ENCODE measurements at places on chromosomes 1 and 21. TPM values are rescaled to one million over a fixed set of nuclear protein-coding genes. Genes with fewer than 3 reads are reported as not detected.

LIN28A gene
- not detected for total RNA-seq

PTPRF gene
- total RNA-seq, result 7.7 TPM

TMEM61 gene
- not detected for total RNA-seq

SPOCD1 gene
- not detected for total RNA-seq

PGLYRP3 gene
- not detected for total RNA-seq

URB1 gene
- total RNA-seq, result 11.6 TPM

RNU11 gene
- total RNA-seq, result not detected

GOLT1A gene
- not detected for total RNA-seq

THEM5 gene
- not detected for total RNA-seq

LCE6A gene
- not detected for total RNA-seq

TP73 gene
- 0.14 TPM for total RNA-seq

PRKAA2 gene
- total RNA-seq, result 77.9 TPM

SLC44A3 gene
- total RNA-seq, result 6.5 TPM

CTPS1 gene
- total RNA-seq, result 7.2 TPM

KIF26B gene
- total RNA-seq, result 3.8 TPM

HJV gene
- 71.0 TPM for total RNA-seq

ATP6V1G3 gene
- not detected for total RNA-seq

C8A gene
- total RNA-seq, result not detected

C1orf21 gene
- total RNA-seq, result 54.5 TPM

DNASE2B gene
- not detected for total RNA-seq

OR4F16 gene
- total RNA-seq, result not detected

PRAMEF2 gene
- total RNA-seq, result not detected

KCNJ9 gene
- not detected for total RNA-seq

DENND2C gene
- total RNA-seq, result 2.6 TPM

SLC1A7 gene
- not detected for total RNA-seq

OR10J5 gene
- total RNA-seq, result not detected

PLA2G2D gene
- not detected for total RNA-seq

FAM163A gene
- total RNA-seq, result 0.65 TPM

SELP gene
- 7.1 TPM for total RNA-seq

S100A8 gene
- 79.9 TPM for total RNA-seq

ATAD3C gene
- 1.8 TPM for total RNA-seq

PYCR2 gene
- 58.6 TPM for total RNA-seq

TEX38 gene
- total RNA-seq, result not detected

GSTM1 gene
- not detected for total RNA-seq

TRIM17 gene
- 0.38 TPM for total RNA-seq

DVL1 gene
- 119 TPM for total RNA-seq

MMEL1 gene
- 0.35 TPM for total RNA-seq
